ENCODE measurements at places on chromosomes 12 and 14.

DNA sequence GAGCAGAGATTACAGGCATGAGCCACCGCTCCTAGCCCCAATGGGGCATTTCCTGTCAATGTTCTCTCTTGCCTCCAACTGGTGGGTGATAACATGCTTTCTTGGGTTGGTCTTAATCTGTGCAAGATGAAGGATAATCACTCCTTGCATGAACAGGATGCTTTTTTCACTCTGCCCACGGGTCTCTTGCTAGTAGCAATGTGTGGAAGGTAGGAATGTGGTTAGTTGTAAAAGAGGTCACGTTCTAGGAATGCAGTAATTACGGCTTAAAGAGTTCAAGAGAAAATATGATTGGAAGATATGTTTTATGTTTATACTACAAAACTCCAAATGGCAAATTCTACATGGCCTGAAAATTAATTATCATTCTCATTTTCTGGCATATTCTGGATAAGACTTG is 10.5 kb downstream of the RNASE10 start:
- no peak for DNase-seq

GRCh38 chr14:104370256-104370870 is 209.2 kb upstream of the C14orf180 start:
- DNase-seq: peak; percentile 71

DNA sequence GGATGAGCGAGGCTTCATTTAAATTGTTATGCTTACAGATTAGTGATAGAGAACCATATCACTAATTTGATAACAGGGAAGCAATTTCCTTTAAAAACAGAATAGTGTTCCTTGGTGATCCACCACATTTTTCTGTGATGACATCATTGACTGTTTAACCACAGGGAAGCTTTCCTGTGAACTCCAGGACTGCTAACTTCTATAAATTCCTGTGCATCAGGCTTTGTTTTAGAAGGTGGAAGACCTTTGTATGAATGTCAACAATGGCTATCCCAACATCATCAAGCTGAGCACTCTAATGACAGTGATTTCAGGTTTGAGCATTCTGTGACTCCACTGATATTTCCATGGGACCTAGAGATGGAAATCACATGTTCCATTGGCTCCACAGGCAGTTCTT is 177.1 kb downstream of the RMST start:
- no peak for DNase-seq

- DNase-seq: no peak
Observed at GRCh38 chr12:67080637-67081036, 188.5 kb upstream of the CAND1 start.

- DNase-seq: no peak
Observed at GRCh38 chr12:121748218-121748570, 35.6 kb downstream of the TMEM120B start.

- DNase-seq: no peak
Observed at GRCh38 chr12:30996255-30996654, 69.7 kb downstream of the TSPAN11 start.

DNA sequence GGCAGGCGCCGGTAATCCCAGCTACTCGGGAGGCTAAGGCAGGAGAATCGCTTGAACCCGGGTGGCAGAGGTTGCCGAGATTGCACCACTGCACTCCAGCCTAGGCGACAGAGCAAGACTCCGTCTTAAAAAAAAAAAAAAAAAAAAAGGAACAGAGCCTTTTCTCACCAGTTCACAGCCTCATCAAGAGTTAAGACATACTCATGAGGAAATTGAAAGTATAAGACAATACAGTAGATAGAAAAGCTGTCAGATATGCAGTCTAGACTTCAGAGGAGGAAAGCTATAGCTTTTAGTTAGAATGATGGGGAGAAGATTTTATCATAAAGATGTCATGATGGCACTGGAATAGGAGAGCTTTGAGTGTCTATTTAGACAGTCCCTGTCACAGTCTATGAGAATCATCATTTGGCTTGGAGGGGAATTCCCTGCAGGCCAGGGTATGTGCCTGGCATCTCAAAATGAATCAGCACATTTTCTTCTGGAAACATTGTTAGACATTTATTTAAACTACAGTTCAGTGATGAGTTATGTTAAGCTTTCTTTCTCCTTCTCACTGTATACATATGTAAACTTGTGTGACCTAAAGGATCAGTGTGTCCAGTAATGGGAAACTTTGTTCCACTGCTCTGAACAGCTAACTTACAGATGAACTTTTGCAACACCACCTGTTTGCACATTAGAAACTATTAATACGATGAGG is 2.9 kb upstream of the RAB35 start:
- no peak for DNase-seq

GRCh38 chr12:18332173-18332572 is 70.9 kb downstream of the PIK3C2G start:
- DNase-seq: no peak

GRCh38 chr12:115251727-115252126 is 567.8 kb upstream of the TBX3 start:
- DNase-seq: peak; percentile 20

All from ELF-1 (cell line).